Activated T-helper 2 cell treated with anti-CD3 and anti-CD28 coated beads, Interferon-gamma antibody, Interleukin-2, Interleukin-4, amounts not matched to agents 10 μg/mL and 5 μg/mL and 100 μg/mL, durations not matched to agents 14 hours and 24 hours and 36 hours (primary cell): ENCODE measurements at places on chromosomes 7 and 10. TPM values are rescaled to one million over a fixed set of nuclear protein-coding genes. Genes with fewer than 3 reads are reported as not detected.

Gene YWHAG
- 184 and 189 TPM in 2 replicates for total RNA-seq

Gene SLC16A9
- total RNA-seq: 1.9 and 2.1 TPM in 2 replicates

Gene TMEM273
- total RNA-seq: 53.2 and 58.4 TPM in 2 replicates

Gene GHRHR
- total RNA-seq: not detected in 2 replicates

Gene SSMEM1
- not detected in 2 replicates for total RNA-seq

Gene MAGI2
- total RNA-seq: 0.11 and 0.21 TPM in 2 replicates

Gene SSC4D
- total RNA-seq: 0.71 and 0.78 TPM in 2 replicates

Gene RBM48
- total RNA-seq: 15.2 and 16.8 TPM in 2 replicates

Gene STOX1
- total RNA-seq: 0.82 and 0.85 TPM in 2 replicates

Gene XRCC2
- 21.8 and 22.2 TPM in 2 replicates for total RNA-seq

Gene SPDYE1
- not detected in 2 replicates for total RNA-seq

Gene OR13A1
- total RNA-seq: not detected in 2 replicates

GRCh38 chr10:31133792-31134310 lies 102.2 kb upstream of the ZNF438 start:
- H3K4me1 ChIP-seq: peaks cover 45% of the 10 kb centered on the region
- DNase-seq: peak; percentile 52
- H3K27ac ChIP-seq: peak overlapping the region; percentile 84
- peak overlapping the region; percentile 60 for H3K4me3 ChIP-seq

DNA sequence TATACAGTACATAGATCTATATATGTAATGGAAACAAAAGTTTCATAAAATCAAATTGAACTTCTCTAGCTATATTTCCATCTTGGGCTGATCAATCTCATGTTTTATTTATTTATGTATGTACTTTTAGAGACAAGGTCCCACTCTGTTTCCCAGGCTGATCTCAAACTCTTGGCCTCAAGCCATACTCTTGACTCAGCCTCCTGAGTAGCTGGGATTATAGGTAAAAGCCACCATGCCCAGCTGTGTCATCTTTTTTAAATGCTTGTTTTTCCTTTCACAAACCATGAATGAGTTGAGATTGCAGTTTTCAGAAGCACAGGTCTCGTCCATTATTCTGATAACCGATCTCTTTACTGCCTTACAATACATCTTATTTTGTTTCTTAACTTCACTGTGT lies 400.9 kb downstream of the KCNMA1 start:
- no peak overlapping the region for H3K27ac ChIP-seq
- no peaks in the 10 kb centered on the region for H3K36me3 ChIP-seq
- no peaks in the 10 kb centered on the region for H3K27me3 ChIP-seq
- no peak for DNase-seq
- H3K4me3 ChIP-seq: no peak overlapping the region

DNA sequence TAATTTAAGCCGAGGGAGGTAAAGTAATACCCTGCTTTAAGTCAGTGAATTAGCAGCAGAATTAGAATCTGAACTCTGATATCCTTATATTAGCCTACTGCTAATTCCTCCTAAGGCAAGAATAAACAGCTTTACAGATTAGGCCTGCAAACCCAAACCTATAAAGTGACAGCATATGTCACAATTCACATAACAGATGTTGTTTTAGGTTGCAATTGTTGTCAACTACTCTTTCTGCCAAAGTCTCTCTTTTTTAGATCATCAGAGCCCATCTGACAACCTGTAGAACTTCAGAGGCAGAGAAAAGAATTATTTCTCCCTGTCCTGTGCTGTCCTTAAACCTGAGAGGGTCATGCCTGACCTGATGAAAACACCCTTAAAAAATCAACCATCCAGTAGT lies 167.2 kb downstream of the PRKG1 start:
- no peak for DNase-seq
- no peak overlapping the region for H3K27ac ChIP-seq
- no peak overlapping the region for H3K4me3 ChIP-seq
- H3K4me1 ChIP-seq: no peaks in the 10 kb centered on the region
- no peaks in the 10 kb centered on the region for H3K27me3 ChIP-seq

DNA sequence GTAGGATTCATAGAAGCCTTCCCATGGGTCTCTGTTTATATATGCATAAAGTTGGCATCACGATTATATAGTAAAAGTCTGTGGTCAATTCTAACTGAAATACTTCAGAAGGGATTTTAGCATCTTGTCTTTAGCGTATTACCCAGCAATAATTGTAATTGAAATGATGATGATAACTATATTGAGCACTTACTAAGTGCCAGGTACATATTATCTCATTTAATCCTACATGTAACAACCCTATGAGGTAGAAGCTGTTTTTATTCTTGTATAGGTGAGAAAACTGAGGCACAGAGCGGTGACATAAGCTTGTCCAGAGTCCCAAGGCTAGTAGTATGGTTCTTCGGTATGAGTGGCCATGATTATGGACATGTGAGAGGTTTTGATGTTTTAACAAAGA lies 33.8 kb downstream of the PANK1 start:
- H3K4me3 ChIP-seq: no peak overlapping the region
- no peaks in the 10 kb centered on the region for H3K27me3 ChIP-seq
- peaks cover 22% of the 10 kb centered on the region for H3K36me3 ChIP-seq
- no peak overlapping the region for H3K27ac ChIP-seq
- DNase-seq: no peak

- H3K27ac ChIP-seq: no peak overlapping the region
- no peaks in the 10 kb centered on the region for H3K27me3 ChIP-seq
- DNase-seq: no peak
These were observed 322.4 kb downstream of the PCDH15 start for GRCh38 chr10:54478601-54479000.

GRCh38 chr10:33799281-33799943 lies 464.9 kb upstream of the NRP1 start:
- no peaks in the 10 kb centered on the region for H3K36me3 ChIP-seq
- H3K4me3 ChIP-seq: no peak overlapping the region
- H3K27me3 ChIP-seq: no peaks in the 10 kb centered on the region

DNA sequence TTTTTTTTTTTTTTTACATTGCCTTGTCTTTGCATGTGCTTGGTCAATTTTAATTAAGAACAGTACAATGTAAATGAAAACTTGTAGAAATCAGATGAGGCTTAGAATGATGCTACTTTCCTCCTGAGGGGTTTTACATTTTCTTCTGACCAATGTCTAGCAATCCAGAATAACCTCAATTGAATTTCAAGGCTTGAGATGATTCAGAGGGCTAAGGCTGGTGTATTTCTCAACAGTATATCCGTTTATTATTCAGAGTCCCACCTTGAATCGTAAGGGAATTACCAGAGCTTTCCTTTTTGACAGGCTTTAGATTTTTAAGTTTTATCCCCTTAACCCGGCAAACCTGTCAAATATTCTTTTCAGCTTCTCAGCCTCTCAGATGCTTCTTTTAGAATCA lies 231.2 kb upstream of the STK17A start:
- no peaks in the 10 kb centered on the region for H3K36me3 ChIP-seq
- no peak for DNase-seq
- no peaks in the 10 kb centered on the region for H3K4me1 ChIP-seq
- H3K4me3 ChIP-seq: no peak overlapping the region
- H3K27me3 ChIP-seq: peaks cover 9% of the 10 kb centered on the region
- H3K27ac ChIP-seq: no peak overlapping the region

DNA sequence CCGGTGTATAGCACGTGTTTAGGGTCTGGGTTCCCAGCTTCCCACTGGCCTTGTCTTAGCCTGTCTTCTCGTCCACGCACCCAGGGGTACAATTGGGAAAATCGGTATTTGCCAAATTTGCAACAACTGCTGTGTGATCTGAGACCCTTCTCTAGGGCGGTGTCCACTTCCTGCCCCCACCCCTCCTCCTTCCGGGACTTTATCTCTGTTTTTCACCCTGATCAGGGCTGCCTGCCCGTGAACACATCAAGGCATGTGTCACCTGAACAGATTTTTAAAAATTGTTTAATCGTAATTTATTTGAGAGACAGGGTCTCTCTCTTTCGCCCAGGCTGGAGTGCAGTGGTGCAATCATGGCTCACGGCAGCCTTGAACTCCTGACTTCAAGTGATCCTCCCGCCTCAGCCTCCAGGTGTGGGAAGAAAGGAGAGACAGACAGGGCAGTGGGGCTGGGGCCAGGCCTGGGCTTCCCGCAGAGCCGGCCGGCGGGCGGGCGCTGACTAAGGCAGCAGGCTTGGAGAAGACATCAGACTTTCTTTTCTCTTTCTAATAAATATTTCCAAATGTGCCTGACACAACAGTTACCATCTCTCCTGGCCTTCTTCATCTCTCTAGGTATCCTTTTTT lies 27.5 kb downstream of the ELFN1 start:
- H3K4me3 ChIP-seq: no peak overlapping the region
- no peaks in the 10 kb centered on the region for H3K27me3 ChIP-seq
- H3K4me1 ChIP-seq: no peaks in the 10 kb centered on the region
- no peak overlapping the region for H3K27ac ChIP-seq
- DNase-seq: no peak

DNA sequence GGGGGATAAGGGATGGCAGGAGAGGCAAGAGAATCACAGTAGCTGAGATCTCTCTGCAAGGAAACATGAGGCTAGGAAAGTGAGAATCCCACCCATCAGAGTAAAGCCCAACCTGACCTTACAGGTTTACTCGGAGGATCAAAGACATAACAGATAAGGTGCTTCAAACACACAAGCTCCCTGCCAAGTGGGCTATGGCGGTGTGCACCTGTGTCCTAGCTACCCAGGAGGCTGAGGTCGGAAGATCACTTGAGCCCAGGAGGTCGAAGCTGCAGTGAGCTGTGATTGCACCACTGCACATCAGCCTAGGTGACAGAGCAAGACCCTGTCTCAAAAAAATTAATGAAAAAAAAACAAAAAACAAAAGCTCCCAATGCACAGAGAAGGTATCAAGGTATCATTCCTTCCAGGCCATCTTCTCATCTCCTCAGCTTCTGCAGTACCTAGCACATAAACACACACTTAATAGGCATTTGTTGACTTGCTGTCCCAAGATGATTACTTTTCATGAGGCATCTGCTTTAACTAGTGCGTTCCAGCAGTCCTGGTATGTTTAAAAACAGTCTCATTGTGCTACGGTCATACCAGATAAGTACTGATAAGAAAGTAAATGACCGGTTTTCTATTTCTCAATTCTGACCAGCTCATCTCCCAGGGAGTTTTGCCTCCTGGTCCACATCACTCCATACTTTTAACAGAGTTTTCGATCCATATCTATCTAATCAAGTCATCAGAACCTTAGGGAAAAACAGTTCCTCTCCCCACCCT lies 13.3 kb downstream of the GNA12 start:
- peaks cover 8% of the 10 kb centered on the region for H3K4me1 ChIP-seq
- no peak for DNase-seq
- no peak overlapping the region for H3K4me3 ChIP-seq
- peaks cover 14% of the 10 kb centered on the region for H3K36me3 ChIP-seq
- H3K27ac ChIP-seq: no peak overlapping the region

GRCh38 chr10:129163531-129163930 lies 303.5 kb upstream of the MGMT start:
- no peak overlapping the region for H3K4me3 ChIP-seq
- H3K4me1 ChIP-seq: peaks cover 6% of the 10 kb centered on the region
- H3K27me3 ChIP-seq: peaks cover 3% of the 10 kb centered on the region

- no peak overlapping the region for H3K4me3 ChIP-seq
- no peak overlapping the region for H3K27ac ChIP-seq
- peaks cover 1% of the 10 kb centered on the region for H3K27me3 ChIP-seq
- no peak for DNase-seq
- H3K4me1 ChIP-seq: no peaks in the 10 kb centered on the region
These were observed 124.6 kb downstream of the LRRTM3 start for GRCh38 chr10:67050415-67050814.

- H3K36me3 ChIP-seq: no peaks in the 10 kb centered on the region
- H3K4me1 ChIP-seq: no peaks in the 10 kb centered on the region
- peaks cover 9% of the 10 kb centered on the region for H3K27me3 ChIP-seq
- DNase-seq: no peak
- no peak overlapping the region for H3K4me3 ChIP-seq
These were observed 97.1 kb downstream of the TCF7L2 start for GRCh38 chr10:113047151-113047550.

GRCh38 chr10:58348571-58349033 lies 13.8 kb downstream of the UBE2D1 start:
- no peak overlapping the region for H3K27ac ChIP-seq
- peaks cover 4% of the 10 kb centered on the region for H3K36me3 ChIP-seq
- DNase-seq: no peak
- H3K4me3 ChIP-seq: no peak overlapping the region
- no peaks in the 10 kb centered on the region for H3K27me3 ChIP-seq
- peaks cover 4% of the 10 kb centered on the region for H3K4me1 ChIP-seq

GRCh38 chr7:138151731-138152577 lies 75.7 kb downstream of the AKR1D1 start:
- no peak overlapping the region for H3K4me3 ChIP-seq
- no peaks in the 10 kb centered on the region for H3K36me3 ChIP-seq
- H3K27ac ChIP-seq: no peak overlapping the region
- peaks cover 10% of the 10 kb centered on the region for H3K27me3 ChIP-seq

- DNase-seq: no peak
- H3K4me1 ChIP-seq: no peaks in the 10 kb centered on the region
- H3K4me3 ChIP-seq: no peak overlapping the region
- no peak overlapping the region for H3K27ac ChIP-seq
- no peaks in the 10 kb centered on the region for H3K36me3 ChIP-seq
These were observed 4.5 kb downstream of the VSTM4 start for GRCh38 chr10:49110684-49111319.

GRCh38 chr7:75617634-75618234 lies 121.0 kb downstream of the HIP1 start:
- no peak overlapping the region for H3K4me3 ChIP-seq
- H3K27ac ChIP-seq: peak overlapping the region; percentile 68
- H3K4me1 ChIP-seq: peaks cover 13% of the 10 kb centered on the region
- peak; percentile 17 for DNase-seq
- H3K36me3 ChIP-seq: no peaks in the 10 kb centered on the region
- H3K27me3 ChIP-seq: no peaks in the 10 kb centered on the region

- no peak overlapping the region for H3K4me3 ChIP-seq
- H3K36me3 ChIP-seq: peaks cover 51% of the 10 kb centered on the region
- H3K27ac ChIP-seq: peak overlapping the region; percentile 77
- H3K27me3 ChIP-seq: no peaks in the 10 kb centered on the region
These were observed 93.4 kb downstream of the AVL9 start for GRCh38 chr7:32588657-32589056.

DNA sequence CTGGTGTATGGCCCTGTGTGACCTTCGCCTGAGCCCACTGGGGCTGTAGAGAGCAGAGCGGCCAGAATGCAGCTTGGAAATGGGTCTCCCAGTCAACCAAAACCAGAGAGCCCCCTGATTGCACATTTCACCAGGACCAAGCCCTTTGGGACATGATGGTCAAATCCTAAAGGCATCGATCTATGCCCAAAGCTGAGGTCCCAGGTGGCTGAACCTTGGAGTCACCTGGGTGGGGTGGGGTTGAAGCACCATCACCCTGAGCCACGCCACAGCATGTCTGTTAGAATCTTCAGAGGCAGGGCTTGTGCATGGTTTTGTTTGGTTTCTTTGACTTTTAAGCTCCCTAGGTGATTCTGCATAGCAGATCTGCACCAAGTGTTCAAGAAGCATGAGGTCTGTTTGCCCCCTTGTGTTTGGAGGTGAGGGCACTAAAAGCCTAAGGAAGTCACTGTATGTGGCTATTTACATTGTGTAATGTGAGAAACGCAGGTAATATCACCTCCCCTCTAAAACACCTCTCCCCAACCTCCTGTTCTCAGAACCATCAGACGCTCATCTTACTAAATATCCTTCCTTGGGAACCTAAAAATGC lies 9.6 kb downstream of the PKD1L1 start:
- H3K36me3 ChIP-seq: no peaks in the 10 kb centered on the region
- no peak overlapping the region for H3K4me3 ChIP-seq
- H3K4me1 ChIP-seq: peaks cover 10% of the 10 kb centered on the region
- H3K27ac ChIP-seq: no peak overlapping the region
- DNase-seq: no peak
